SK-MEL-5 (cell line): ENCODE measurements at places on chromosomes 2 and 18. TPM values are rescaled to one million over a fixed set of nuclear protein-coding genes. Genes with fewer than 3 reads are reported as not detected.

ANKRD30B gene
- total RNA-seq, result 7.1 and 7.3 TPM in 2 replicates

SH3YL1 gene
- total RNA-seq, result 20.1 and 21.9 TPM in 2 replicates

FAM228A gene
- total RNA-seq, result not detected in 2 replicates

SH2D6 gene
- total RNA-seq, result 0.40 and 0.66 TPM in 2 replicates

ACAA2 gene
- total RNA-seq, result 56.5 and 59.0 TPM in 2 replicates

SPATA3 gene
- total RNA-seq, result not detected in 2 replicates

TRMT61B gene
- 28.1 and 33.7 TPM in 2 replicates for total RNA-seq

ACTG2 gene
- total RNA-seq, result 0.24 and 0.42 TPM in 2 replicates

LYG2 gene
- not detected in 2 replicates for total RNA-seq

CAPN14 gene
- 0.24 and 0.42 TPM in 2 replicates for total RNA-seq

KIF1A gene
- total RNA-seq, result 0.50 TPM in 1 of 2 replicates, not detected in the other

PRSS56 gene
- not detected in 2 replicates for total RNA-seq

CCDC150 gene
- 0.69 and 2.1 TPM in 2 replicates for total RNA-seq

RAPH1 gene
- total RNA-seq, result 5.0 and 5.5 TPM in 2 replicates

SH3RF3 gene
- total RNA-seq, result 0.32 and 0.35 TPM in 2 replicates

ATP6V1B1 gene
- 2.5 TPM in 1 of 2 replicates, not detected in the other for total RNA-seq

GRCh38 chr2:20172273-20173055 is 52.5 kb downstream of the SDC1 start:
- no peak for DNase-seq

GRCh38 chr2:42618972-42619371 is 50.5 kb downstream of the MTA3 start:
- no peak for DNase-seq

- DNase-seq, result no peak
Measured at GRCh38 chr18:11372163-11372562, 222.8 kb upstream of the PIEZO2 start.

- no peak for DNase-seq
Measured at GRCh38 chr2:235634435-235635158, 140.8 kb downstream of the AGAP1 start.

GRCh38 chr18:49228187-49228586 is 232.3 kb downstream of the DYM start:
- no peak for DNase-seq

DNA sequence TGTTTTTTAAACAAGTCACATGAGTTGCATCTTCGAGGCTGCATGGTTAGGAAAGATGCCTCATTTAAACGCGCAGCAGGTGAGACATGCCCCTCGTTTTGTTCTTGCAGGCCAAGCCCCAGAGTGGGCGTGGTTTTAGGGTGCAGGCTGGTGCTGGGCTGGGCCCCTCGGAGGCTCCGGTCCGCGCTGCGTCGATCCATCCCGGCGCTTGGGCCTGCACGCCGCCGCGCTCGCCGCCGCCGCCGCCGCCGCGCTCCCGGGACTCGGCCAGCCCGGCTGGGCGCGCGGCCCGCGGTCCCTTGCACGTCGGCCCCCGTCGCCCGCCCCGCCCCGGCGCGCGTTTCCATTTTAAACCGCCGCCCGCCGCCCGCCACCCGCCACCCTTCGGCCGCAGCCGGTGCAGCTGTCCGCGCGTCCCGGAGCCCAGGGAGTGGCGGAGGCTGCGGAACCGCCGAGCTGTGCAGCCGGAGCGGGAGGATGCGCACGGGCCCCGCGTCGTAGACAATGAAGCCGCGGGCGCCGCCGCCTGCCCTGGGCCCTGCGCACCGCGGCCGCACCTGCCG is 175.5 kb downstream of the AGAP1 start:
- peak; percentile 65 for DNase-seq

DNA sequence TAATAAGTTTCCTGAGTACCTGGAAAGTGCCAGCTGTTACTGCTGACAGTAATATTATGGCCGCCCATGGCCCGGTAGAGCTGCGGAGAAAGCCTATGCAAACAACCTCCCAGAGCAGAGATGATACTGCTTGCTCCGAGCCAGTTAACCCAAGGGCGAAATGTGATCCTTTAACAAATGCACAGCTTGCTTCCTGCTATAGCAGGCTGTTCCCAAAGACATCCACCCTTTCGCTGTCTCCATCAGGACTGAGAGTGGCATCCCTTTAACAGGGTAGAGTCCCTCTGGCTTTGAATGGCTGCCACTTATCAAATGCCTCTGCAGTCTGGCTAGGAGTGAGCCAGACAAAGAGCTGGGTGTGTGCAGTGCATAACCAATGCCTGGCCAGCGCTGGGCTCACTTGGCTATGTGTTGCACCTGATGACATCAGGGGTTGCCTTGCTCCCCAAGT is 69.7 kb upstream of the DAPL1 start:
- DNase-seq, result no peak

- peak; percentile 25 for DNase-seq
Measured at GRCh38 chr2:71422786-71423185, 30.6 kb upstream of the DYSF start.

- no peak for DNase-seq
Measured at GRCh38 chr2:240384711-240385450, 50.6 kb upstream of the GPC1 start.

GRCh38 chr2:202152104-202152715 is 79.2 kb downstream of the KIAA2012 start:
- DNase-seq, result no peak

- no peak for DNase-seq
Measured at GRCh38 chr2:160371251-160372009, 122.2 kb downstream of the RBMS1 start.

GRCh38 chr2:154589514-154589913 is 109.0 kb upstream of the KCNJ3 start:
- DNase-seq, result no peak

GRCh38 chr2:37324786-37325624 is at the start of gene PRKD3:
Gene PRKD3, minus strand, starts transcription at chr2:37324833. Its CDS starts 8,309 bp downstream, at chr2:37316524.
- DNase-seq, result peak; percentile 64

GRCh38 chr2:46091961-46092667 is 205.1 kb upstream of the EPAS1 start:
- DNase-seq, result no peak

DNA sequence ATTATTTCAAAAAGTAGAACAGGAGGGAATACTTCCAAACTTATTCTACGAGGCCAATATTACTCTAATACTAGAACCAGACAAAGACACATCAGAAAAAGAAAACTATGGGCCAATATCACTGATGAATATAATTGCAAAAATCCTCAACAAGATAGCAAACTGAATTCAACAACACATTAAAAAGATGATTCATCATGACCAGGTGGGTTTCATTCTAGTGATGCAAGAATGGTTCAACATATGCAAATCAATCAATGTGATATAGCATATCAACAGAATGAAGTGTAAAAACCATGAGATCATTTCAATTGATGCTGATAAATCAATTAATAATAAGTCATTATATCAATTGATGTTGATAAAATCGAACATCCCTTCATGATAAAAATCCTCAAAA is 22.4 kb upstream of the EML6 start:
- DNase-seq, result no peak

- no peak for DNase-seq
Measured at GRCh38 chr2:181317511-181317910, 139.7 kb upstream of the ITGA4 start.

- no peak for DNase-seq
Measured at GRCh38 chr18:62616331-62616805, 93.5 kb downstream of the ZCCHC2 start.

GRCh38 chr2:134252092-134252750 is 1.7 kb upstream of the MGAT5 start:
- no peak for DNase-seq

DNA sequence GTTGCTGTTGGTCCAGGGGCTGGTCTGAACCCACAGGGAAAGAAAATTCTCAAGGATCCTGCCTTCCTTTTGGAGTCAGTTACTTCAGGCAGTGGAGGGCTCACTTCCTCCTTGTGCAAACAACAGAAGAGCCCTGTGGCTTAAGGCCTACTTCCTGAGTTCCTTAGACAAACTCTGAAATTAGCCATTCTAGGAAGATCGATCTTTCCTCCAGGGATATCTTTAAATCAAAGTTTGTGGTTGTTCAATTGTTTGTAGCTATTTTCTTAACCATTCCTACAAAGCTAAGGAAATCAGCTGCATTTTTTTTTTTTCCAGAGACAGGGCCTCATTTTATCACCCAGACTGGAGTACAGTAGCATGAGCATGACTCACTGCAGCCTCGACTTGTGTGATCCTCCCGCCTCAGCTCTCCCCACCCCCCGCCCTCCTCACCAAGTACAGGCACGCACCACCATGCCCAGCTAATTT is 156.0 kb downstream of the TANC1 start:
- peak; percentile 94 for DNase-seq

DNA sequence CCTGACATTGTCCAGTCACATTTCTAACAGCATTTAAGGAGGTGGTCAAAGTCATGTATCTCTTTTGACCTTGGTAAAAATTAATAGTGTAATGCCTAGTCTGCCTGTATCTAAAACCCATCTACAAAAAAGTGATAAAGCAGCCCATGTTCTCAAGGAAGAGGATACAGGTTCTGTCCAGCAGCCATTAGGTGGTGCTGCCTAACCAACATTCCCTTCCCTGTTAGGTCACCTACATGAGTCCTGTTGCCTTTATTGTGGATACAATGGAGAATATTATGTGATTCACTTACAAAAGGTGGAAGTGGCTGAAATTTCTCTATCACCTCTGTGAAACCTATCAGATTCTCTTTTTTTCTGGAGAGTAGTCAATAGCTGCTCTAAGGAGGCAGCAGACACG is 52.5 kb downstream of the AQP4 start:
- DNase-seq, result peak; percentile 65

DNA sequence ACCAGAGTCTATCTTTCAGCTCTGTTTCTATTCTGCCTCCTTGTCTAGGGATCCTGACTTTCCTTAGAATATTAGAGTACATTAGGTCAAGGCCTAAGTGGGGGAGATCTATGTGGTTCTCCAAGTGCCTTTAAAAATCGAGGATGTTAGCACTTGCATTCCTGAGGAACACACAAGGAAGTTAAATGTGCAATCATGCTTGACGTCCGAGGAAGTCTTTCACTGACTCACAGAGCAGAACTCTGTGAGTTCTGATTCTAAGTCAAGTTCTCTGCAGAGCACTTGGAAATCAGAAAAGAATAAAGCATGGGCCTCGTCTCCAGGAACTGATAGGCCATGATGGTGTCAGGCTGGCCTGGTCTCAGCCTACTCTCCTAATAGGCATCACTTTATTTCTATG is 17.2 kb downstream of the FHOD3 start:
- no peak for DNase-seq

- DNase-seq, result no peak
Measured at GRCh38 chr2:174510583-174511189, 23.9 kb upstream of the GPR155 start.

DNA sequence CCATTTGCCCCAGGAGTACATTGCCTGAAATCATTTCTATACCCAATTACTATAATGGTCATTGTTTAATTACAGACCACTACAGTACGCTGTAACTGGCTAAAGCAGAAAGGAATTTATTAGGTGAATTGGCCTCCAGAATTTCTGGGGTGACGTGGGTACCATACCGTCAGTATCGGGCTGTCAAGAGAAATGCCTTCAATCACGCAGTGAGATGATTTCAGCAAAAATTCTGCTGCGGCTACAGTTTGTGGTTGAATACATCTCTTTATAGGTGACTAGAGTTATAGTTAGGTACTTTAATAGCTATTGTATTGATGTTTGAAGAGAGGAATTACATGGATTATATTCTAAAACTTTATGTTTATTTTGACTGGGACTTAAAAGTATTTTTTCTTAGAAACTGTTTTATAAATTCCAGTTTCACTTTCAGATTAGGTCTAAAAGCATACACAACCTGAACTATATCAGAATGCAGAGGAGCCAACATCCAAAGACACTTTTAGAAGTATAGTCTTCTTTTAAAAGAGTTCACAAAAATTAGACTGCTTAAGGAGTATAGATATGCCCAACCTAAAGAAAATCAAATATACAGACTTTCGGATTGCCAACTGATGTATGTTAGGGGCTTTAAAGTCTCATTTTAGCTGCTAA is 128.4 kb downstream of the TTC27 start:
- DNase-seq, result no peak

DNA sequence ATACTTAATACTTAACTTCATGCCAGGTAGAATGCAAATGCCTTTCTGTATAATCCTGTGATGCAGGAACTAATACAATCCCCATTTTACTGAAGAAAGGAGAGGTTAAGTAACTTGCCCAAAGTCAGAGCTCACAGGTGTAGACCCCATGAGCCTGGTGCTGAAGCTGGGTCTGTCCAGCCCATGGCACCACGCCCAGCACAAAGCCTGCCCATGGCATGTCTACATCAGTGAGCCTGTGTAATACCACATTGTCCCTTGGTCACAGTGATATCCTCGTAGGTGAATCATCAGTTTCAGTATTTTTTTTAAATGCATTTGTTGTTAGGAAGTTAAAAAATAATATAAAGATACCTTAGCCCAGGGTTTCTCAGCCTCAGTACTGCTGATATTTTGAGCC is 69.9 kb upstream of the MCFD2 start:
- DNase-seq, result no peak

GRCh38 chr2:96072746-96073145 is 38.0 kb upstream of the GPAT2 start:
- no peak for DNase-seq

DNA sequence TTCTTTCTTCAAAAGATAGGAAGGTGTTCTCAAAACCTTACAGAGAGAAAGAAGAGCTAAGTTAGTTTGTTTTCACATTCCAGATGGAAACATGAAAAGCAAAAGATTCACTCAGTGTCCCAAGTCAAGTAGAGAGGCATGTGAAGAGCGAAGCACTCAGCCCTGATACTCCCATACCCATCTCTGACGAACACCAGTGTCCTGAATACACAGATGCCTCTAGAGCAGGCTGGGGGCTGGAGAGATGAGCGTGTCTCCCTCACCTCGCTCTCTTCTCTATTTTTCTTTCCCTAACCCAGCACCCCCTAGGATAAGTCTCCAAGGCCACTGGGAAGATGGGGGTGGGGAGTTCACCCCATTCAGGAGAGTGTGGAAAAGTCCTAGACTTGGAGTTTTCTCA is 227.8 kb downstream of the TMEM163 start:
- DNase-seq, result no peak

DNA sequence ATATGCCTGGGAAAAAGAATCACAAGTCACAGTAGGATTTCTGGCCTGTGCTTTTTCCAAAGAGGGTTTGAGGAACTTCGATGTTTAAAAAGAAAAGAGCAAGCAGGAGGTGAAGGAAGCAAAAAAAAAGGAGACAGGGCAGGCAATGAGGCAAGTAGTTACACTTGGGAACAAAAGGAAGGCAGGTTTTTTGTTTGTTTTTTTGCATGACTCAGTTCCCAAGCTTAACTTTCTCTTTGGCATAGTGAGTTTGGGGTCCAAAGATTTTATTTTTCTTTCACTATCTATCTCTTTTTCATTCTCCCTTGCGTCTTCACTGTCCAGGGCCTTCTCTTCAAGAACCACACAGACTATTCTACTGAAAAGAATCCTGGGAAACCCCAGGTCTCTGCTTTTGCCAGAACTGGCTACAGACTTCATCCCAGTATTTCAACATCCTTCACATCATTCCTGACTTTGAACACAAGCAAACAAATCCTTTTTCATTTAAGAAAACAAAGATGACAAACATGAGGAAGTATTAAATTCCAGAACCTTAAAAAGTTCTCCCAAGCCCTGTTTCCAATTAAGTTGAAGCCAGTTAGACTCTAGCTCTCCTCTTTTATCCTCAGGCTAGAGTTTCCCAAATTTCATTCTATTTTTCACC is 210.7 kb upstream of the RND3 start:
- DNase-seq, result no peak

- DNase-seq, result no peak
Measured at GRCh38 chr18:10562773-10563160, 36.9 kb downstream of the NAPG start.

GRCh38 chr18:54316071-54316820 is 41.4 kb downstream of the STARD6 start:
- DNase-seq, result no peak

GRCh38 chr2:236744716-236745115 is 175.1 kb downstream of the ACKR3 start:
- no peak for DNase-seq

- DNase-seq, result no peak
Measured at GRCh38 chr18:58263055-58263957, 219.3 kb downstream of the NEDD4L start.
